ENCODE measurements at places on chromosomes 7 and 10.

DNA sequence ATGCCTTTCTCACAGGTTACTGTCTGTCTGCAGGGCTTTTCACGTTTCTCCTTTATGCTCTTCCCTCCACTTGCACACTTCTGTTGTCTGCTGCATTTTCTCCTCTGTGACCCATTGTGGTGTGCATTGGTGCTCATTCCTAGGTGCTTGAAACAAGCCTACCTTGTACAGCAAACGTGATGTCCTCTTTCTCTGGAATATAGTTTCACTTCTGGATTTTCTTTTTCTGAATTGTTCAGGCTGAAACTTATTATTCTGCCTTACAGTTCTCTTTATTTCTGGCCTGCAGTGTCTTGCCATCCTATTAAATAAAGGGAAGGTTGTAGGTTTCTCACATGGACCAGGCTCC is 128.8 kb upstream of the SAMD8 start:
- DNase-seq: no peak

GRCh38 chr7:138074121-138074520 is 2.1 kb upstream of the AKR1D1 start:
- no peak for DNase-seq

DNA sequence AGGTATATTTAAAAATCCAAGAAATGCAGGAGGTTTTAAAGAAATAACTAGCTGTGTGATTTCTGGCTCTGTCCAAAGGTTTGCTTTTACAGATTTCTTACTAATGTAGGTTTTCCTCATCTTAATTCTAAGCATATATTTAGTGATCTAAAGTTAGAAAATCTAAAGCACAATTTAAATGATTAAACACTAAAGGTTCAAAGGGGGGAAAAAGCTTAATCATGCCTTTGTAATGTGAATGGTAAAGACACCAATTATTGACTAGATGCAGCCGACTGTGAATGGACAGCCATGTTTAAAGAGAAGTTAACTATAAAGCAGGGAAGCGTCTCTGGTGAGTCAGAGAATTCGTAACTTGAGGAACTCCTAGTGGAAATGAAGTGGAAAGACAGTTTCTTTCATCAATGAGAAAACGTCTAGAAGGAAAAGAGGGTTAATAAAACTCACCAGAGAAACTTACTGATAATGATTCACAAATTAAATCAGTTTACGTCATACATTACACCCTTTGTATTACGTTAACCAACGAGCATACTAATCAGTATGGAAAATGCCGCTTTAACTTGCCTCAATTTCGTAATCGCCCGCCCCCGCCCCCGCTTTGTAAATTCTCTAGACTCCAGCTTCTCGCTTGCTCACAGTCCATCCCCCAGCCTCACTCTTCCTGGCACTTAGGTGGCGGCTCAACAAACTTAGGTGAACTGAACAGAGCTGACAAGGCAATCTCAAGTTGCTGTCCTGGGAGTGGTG is 1.1 kb upstream of the HBP1 start:
- DNase-seq: no peak

- DNase-seq: no peak
Measured at GRCh38 chr10:82914655-82915136, 1039.7 kb downstream of the NRG3 start.

GRCh38 chr7:38452681-38453108 is 178.5 kb downstream of the AMPH start:
- no peak for DNase-seq

- no peak for DNase-seq
Measured at GRCh38 chr10:36185097-36185496, 543.0 kb upstream of the FZD8 start.

DNA sequence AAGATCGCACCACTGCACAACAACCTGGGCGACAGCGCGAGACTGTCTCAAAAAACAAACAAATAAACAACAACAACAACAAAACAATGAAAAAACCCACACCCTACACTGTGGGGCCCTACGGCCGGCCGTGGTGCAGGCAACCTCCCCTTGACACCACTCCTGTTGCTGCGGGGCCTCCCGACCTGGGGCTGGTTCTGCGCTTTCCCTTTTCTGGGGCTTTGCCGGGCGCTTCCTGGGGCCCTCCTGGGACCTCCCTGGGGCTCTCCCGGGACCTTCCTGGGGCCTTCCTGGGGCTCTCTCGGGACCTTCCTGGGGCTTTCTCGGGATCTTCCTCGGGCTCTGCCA is 46.6 kb downstream of the INSIG1 start:
- DNase-seq: no peak

DNA sequence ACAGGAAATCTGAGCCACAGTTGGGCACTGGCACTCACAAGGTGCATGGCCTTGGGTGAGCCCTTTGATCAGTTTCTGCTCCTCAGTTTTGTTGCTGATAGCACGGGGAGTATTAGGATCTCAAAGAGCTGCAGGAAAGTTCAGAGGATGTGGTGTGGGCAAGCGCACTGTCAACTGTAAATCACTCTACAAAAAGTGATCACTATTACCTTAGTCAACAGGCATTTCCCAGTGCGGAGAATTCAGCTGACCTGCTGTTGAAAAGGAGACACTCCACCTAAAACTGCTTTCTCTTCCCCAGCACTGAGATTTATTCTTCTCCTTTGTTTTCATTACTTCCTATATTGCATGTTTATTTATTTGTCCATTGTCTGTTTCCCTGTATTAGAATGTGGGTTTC is 331.0 kb downstream of the PRPF18 start:
- no peak for DNase-seq

DNA sequence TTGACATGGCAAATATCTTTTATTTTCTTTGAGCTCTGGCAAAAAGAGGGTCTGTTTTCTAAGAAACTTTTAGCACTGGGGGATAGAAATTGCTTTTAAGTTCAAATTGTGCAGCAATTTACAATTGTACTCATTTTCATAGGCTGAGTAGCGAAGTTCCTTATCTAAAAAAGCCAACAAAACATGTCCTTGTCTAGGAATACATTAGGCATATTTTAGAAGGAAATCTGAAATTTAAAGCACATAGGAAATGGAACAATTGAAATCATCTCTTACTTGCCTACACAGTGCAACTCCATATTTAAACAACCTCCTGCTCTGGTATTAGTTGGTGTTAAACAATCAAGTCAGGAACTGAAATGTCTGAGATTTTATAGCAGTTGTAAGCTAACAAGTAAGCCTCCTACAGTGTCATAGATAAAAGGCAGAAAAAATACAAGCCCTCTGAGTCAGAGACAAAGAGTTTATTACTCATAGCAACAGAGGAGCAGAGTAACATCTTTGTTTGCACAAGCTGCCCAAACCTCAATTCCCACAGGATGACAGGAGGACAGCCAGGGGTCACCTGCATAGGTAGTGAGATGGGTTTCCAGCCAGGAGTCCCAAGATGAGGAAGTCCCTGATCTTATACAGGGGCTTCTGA is 280.2 kb upstream of the HGF start:
- no peak for DNase-seq

- no peak for DNase-seq
Measured at GRCh38 chr10:86715156-86715795, 41.1 kb upstream of the BMPR1A start.

GRCh38 chr7:108136191-108136688 is 6.1 kb upstream of the LAMB4 start:
- DNase-seq: no peak

DNA sequence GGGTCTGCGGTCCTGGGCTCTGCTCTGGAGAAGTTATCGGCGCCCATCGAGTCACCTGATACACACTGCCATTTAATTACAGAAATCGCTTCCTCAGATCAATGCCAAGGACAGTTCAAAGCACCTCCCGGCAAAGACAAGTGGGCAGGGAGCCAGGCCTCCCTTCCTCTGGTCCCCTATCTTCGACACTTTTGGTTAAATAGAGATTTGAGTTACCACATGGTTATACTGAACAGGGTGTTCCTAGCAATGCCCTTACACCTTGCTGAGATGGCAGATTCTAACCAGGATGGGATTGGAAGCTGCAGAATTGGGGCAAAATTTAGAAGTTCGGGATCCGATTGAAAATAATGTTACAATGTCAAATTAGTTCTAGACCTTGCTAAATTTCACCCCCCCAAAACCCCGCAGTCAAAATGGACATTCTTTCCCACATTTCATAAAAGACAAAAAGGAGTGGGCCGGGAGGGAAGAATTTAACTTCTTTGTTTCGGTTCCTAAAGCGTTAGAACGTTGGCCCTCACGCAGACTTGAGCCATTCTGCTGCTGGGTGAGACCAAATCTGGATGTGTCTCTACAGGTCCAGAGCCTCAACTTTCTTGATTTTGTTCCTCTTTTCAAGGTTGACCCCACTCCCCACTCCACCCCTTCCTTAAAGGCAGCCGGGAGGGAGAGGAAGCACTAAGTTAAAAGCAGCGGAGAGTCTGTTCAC is 2.2 kb upstream of the DLX5 start:
- DNase-seq: no peak

GRCh38 chr10:31318382-31318853 is 598 bp upstream of the ZEB1 start:
- peak; percentile 87 for DNase-seq

DNA sequence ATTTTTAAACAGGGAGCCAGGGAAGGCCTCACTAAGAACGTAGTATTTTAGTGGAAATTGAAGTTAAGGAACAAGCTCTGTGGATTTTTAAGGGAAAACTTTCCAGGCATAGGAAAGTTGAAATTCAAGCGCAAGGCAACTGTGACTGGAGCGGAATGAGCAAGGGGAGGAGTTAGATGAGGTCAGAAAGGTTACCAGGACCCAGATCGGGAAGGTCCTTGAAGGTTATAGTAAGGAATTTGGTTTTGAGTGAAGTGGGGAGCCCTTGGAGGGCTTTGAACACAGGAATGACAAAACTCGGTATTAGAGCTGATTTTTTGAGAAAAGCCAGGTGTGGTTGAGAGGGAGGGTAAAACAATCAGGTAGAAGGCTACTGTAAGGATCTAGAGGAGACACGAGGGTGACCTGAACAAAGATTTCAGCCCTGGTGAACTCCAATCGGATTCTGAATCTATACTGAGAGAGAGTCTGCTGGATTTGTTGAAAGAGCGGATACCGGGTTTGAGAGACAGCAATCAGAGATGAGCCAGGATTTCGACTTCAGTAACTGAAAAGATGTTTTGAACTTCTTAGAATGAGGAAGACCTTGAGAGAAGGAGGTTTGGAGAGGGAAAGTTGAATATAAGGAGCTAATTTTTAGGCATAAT is 1013.9 kb downstream of the NRG3 start:
- no peak for DNase-seq

- no peak for DNase-seq
Measured at GRCh38 chr7:76155938-76156337, 45.8 kb upstream of the SRRM3 start.

GRCh38 chr7:57407125-57407524 is 42.9 kb upstream of the ZNF716 start:
- DNase-seq: no peak

DNA sequence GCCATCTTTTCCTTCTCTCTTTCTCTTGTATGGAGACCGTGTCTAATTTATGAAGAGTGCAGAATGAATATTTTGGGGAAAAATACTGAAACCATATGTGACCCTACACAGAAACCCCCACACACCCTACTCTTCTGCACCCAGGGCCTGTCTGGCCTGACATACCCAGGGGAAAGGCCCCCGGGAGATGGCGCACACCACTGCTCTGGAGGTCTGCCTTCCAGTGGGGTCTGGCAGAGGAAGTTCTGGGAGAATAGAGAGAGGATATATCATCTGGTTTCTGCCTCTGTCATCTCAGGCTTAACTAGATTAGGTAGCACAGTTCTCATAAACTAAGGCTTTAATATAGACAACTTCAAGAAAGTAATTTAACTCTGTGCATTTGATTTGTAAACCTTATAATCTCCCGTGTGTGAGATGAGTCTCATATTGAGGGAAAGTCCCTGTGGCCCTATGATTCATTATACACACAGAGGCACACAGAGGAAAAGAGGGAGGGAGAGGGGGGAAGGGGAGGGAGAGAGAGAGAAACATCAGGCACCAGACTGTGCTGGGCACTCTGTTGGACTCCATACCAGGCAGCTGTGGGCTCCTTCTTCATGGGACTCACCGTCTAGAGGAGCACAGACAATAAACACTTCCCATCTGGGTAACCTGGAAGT is 123.3 kb downstream of the AOAH start:
- no peak for DNase-seq

- DNase-seq: no peak
Measured at GRCh38 chr10:44322137-44322536, 62.8 kb downstream of the CXCL12 start.

- DNase-seq: no peak
Measured at GRCh38 chr10:104036518-104037260, 49.0 kb downstream of the COL17A1 start.

DNA sequence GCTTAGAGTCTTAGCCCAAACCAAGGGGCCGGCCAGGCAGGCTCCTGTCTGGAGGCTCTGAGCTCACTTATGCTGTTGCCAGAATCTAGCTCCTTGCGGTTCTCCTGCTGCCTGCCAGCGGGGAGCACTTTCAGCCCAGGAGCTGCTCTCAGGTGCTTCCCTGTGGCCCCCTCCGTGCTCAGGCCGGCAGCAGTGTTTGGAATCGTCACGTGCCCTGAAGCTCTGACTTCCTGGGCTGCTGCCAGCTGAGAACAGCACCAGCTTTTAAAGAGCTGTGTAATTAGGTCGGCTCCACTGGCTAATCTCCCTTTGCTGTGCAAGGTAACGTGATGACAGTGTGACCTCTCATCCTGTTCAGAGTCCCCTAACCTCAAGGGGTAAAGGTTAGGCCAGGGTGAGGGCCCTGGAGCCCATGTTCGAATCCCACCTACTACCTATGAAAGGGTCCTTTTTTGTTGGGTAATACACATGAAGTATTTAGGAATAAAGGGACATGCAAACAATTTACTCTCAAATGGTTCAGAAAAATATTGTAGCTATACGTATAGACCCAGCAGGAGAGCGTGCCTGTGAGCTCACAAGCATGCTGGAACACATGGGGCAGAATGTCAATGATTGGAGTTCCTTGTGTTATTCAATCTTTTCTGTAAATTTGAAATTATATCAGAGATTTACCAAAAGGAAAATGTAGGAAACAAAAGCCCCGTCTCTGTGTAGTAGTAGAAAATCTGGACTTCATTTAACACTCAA is 16.6 kb downstream of the ZNF862 start:
- DNase-seq: no peak

DNA sequence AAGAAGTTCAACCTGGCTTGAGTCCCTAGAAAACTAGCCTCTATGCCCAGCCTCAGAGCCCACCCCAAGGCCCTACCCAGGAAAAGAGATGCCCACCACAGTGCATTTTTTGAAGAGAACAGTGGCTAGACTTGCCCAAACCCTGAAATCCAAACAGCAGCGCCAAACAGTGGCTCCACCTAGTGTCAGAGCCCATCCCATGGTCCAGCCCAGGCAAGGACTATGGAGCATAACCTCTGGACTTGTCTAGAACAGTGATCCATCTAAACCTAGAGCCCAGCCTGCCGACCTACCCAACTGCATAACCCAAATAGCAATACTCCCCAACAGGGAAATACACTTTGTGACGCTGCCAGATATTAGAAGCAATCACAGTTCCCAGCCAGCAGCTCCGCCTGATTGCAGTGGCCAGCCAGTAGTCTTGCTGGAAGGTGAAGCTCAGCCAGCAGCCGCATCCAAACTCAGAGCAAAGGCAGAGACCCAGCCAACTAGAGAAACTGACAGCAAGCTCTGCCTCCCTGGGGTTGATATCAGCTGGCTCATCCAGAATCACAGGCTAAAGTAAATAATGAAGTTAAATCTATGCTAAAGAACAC is 44.5 kb downstream of the HBP1 start:
- no peak for DNase-seq

GRCh38 chr7:35818513-35818912 is 17.7 kb downstream of the SEPTIN7 start:
- DNase-seq: no peak

GRCh38 chr10:80407812-80408241 is 524 bp upstream of the PRXL2A start:
- no peak for DNase-seq

- DNase-seq: no peak
Measured at GRCh38 chr7:45074528-45075354, 14.0 kb downstream of the NACAD start.

GRCh38 chr7:132959891-132960290 is 122.0 kb downstream of the CHCHD3 start:
- DNase-seq: no peak

All from thymus (tissue), 14 donors.